Fibroblast of the aortic adventitia (primary cell): ENCODE measurements at places on chromosomes 13 and 19.

GRCh38 chr13:99647596-99647985, 146.3 kb downstream of the TM9SF2 start:
- no peak for DNase-seq

GRCh38 chr13:63541336-63541735, 2125.7 kb upstream of the PCDH20 start:
- no peak for DNase-seq

GRCh38 chr19:47107953-47108746, 5.4 kb downstream of the ZC3H4 start:
- peak; percentile 43 for DNase-seq

DNA sequence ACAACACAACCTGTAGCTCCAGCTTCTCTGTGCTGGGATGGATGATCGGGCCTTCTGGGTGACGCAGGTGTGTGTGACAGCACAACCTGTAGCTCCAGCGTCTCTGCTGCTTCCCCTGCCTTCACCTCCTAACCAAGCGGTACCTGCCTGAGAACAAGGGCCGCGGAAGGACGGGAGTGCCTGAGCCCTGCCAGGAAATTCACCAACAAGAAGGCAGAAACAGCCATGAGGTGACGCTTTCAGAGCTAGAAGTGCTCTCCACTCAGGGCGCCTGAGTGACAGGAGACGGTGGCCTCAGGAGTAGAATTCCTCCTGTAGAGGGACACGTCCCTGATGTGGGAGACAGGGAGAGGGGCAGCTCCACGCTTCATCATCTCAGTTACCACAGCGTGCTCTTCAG, 17.4 kb downstream of the ZNF331 start:
- no peak for DNase-seq

DNA sequence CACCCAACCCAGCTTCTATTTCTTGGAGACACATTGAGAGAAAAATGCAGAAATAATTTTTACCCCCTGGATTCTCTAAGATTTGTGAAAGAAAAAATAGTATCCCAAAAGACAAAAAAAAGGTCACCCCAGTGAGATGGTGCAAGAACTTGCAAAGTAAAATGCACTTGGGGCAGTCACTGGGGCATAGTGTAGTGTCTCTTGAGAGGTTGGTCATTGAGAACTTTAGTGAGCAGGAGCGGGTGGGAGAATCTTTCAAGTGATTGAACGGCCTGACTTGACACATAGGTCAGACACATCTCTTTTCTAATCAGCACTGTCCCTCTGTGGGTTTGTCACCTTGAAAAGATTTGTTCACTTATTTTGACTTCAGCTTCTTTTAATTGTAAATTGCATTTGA, 2.4 kb downstream of the ZNF85 start:
- no peak for DNase-seq

DNA sequence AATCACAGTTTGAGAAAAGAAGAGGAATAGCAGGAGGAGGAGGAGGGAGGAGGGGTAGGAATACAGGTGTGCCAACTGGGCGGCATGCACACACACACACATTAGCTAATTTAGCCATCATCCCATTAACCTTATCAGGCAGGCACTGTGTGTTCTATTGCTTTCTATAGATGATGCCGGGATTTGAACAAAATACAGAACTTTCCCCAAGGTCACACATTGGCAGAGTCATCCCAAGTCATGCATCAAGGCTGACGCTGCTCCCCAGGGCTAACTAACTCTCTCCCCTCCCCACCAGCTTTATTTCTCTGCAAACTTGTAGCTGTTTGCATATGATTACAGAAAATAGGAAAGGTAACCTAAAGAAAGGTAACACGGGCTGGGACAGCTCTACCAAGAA, 83.0 kb downstream of the NUFIP1 start:
- DNase-seq: no peak

- no peak for DNase-seq
Measured at GRCh38 chr19:17245535-17245984, at the start of gene NR2F6. NR2F6 (minus strand) TSS chr19:17245919; CDS start chr19:17245220, 699 bp downstream.

- DNase-seq: no peak
Measured at GRCh38 chr19:1907563-1908363, 2.6 kb downstream of the ADAT3 start.

DNA sequence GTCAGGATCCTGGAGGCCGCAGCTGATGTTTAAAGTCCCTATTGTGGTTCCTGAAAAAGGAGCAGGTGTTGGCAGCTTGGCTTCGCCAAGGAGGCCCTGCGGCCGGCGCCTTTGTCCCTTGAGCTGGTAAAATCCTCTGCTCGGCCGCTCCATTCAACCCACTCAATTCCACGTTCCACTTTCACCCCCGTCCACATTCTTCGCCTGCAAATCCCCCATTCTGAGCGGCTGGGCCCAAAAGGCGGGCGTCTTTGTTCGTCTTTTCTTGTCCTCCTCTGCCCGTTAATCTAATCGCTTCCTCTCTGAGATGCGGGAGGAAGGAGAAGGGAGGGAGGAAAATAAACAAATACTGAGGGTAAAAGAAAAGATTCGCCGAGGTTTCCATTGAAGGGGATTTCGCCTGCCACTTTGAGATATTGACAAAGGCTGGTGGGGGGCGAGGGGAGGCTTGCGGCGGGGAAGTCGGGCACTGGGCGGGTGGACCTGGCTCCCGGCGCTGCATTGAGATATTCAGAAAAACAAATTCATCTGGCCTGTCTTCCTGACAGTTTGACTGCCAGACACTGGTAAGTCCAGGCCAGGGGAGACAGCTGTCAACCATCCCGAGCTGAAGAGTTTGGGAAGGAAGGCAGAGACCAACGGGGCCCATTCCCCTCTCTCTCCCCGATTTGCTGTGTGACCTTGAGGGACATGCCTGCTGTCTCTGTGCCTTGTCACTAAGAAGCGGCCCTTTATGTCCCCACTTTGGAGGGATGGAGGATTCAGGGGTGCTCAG, 37.6 kb downstream of the ZNRF4 start:
- DNase-seq: no peak
